Gastrocnemius medialis (tissue), 4 donors: ENCODE measurements at places on chromosomes 12 and 14. TPM values are rescaled to one million over a fixed set of nuclear protein-coding genes. Genes with fewer than 3 reads are reported as not detected.

DNA sequence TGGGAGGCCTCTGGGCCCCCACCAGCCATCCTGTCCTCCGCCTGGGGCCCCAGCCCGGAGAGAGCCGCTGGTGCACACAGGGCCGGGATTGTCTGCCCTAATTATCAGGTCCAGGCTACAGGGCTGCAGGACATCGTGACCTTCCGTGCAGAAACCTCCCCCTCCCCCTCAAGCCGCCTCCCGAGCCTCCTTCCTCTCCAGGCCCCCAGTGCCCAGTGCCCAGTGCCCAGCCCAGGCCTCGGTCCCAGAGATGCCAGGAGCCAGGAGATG, 729 bp upstream of the GAPDH start:
- peaks cover 35% of the 10 kb centered on the region for H3K4me1 ChIP-seq
- H3K27me3 ChIP-seq: no peaks in the 10 kb centered on the region
- no peaks in the 10 kb centered on the region for H3K36me3 ChIP-seq
- H3K4me3 ChIP-seq: peak overlapping the region; percentile 76

DNA sequence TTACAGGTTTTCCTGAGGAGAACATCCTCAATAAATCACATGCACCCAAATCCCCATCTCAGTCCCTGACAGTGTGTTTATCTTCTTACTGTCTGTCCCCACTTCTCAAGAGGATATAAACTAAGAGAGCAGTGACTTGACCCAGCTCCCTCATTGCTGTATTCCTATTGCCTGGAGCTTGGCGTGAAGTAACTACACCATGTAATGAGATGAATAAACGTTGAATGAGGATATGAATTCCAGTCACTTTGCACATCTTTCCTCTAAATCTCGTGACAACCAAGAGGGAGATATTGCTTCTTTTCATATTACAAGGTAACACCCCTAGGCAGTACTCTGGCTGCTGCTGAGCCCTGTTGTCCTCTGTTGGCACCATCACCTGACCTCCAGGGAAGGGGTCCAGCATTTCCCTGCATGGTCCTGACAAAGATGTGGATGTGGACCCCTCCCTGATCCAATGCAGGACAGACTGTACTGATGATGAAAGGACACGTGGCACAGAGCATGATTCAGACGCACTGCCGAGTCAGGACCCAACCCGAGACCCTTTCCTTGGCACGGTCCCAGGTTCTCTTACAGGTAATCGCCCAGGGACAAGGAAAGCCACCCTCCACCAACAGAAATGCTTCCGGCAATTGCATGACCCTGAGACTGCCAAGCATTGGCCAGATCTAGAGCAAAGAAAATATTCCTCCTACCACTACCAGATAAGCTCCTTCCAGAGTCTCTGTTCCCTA, 47.7 kb upstream of the CPM start:
- DNase-seq: no peak
- no peak overlapping the region for H3K4me3 ChIP-seq
- H3K27ac ChIP-seq: no peak overlapping the region
- H3K4me1 ChIP-seq: no peaks in the 10 kb centered on the region
- H3K27me3 ChIP-seq: no peaks in the 10 kb centered on the region

DNA sequence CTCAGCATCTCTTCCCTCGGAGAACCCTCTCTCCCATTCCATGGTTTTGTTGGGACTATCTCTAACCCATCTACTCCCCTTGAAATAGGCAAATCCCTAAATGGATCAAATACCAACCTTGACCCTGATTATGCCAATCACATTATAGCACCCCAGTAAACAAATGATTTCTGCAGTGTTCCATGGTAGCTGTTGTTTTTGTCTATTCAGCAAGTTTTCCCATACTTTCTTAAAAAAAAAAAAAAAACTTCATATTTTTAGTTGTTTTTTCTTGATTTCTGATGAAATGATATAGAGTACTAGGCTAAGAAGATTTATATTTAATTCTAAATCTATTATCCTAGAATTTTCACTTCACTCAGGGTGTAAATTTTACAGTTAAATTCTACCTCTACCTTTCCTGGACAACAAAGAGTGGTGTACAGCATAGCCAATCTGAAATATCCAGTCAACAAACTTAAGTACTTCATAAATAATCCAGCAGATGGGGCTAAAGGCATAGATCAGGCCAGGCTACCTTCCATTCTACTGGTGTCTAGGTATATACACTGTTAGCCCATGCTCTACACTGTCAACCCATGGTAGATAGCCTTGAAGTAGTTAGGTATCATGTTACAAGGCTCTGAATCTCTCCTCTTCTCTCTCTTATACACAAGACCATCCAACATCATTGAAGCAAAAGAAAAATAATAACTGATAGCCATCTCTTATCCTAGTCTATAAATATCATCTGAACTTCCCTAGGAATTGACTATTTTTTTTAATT, 82.2 kb downstream of the PLEKHG7 start:
- H3K4me3 ChIP-seq: no peak overlapping the region
- peak overlapping the region; percentile 51 for H3K27ac ChIP-seq
- peaks cover 3% of the 10 kb centered on the region for H3K36me3 ChIP-seq
- no peaks in the 10 kb centered on the region for H3K27me3 ChIP-seq
- DNase-seq: no peak

DNA sequence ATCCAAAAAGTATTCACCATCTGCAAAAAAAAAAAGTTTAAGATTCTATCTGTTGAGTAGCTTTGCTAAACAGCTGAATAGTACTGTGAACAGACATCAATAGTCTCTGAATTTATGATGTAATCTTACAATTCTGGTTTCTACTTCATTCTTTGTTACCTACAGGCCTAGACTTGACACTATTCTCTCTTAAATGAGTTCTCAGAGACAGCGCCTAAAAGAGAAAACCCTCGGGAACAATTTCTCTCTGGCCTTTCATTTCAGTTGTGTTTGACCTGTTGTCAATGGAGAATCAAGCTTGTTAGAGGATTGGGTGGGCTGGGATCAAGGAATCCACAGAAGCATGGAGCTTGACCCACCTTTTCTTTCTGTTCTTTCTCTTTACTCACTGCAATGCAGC, 5.9 kb upstream of the TWF1 start:
- H3K27me3 ChIP-seq: no peaks in the 10 kb centered on the region
- peaks cover under 1% of the 10 kb centered on the region for H3K4me1 ChIP-seq
- H3K36me3 ChIP-seq: no peaks in the 10 kb centered on the region
- no peak for DNase-seq

The HPD gene
- total RNA-seq: 2.0 TPM

The PTGDR gene
- total RNA-seq: not detected

The POTEG gene
- total RNA-seq: not detected

The MYF6 gene
- 673 TPM for total RNA-seq
